ENCODE measurements at places on chromosomes 5 and 9.

DNA sequence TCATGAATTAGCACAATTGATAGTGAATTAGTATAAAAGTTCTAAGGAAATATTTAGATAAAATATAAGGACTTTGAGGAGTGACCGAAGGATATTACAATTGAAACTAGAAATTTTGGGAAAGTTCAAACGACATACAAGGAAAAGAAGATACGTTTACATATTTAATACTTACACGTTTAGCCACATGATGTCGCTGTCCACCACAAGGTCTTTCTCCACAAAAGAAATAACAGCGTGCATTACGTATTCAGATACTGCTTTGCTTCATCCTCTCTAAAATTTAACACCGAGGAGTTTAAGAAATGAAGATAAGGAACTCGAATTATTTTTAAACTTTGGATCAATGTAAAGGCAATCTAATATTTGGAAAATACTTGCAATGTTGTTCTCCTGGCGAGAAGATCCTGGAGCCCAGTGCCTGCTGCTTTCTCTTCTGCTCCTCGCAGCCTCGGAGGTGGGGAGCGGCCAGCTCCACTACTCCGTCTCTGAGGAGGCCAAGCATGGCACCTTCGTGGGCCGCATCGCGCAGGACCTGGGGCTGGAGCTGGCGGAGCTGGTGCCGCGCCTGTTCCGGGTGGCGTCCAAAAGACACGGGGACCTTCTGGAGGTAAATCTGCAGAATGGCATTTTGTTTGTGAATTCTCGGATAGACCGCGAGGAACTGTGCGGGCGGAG is at the start of gene PCDHA3:
TSS of gene PCDHA3 (plus strand) at position 242 of the 678 bp plus-strand sequence.
- DNase-seq: no peak

DNA sequence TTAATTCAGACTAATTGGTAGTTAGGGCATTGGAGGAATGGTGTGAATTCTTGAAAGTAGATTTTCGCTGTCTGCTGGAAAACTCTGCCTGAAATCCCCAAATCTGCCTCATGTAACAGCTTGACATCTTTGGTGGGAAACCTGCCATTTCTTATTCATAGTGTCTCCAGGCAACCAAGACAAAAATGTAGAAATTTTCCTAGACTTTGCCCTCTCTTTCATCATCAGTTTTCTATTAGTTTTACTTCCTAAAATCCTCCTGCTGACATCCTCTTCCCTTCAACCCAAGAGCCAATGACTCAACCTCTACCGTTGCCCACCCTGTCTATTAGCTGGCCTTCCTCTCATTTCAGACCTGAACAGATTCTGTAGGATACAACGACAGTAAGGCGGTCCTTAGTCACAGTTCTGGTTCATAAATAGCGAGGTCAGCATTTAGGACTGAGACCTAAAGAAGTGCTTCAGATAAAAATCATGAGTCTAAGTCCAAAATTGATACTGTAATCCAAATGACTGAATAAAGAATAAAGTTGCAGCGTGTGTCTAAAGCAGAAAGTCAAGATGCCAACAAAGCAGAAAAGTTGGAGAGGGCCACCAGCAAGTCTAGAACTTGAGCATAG is 133.9 kb downstream of the MUSK start:
- DNase-seq: no peak

GRCh38 chr9:129583308-129584038 is 37.4 kb downstream of the C9orf50 start:
- no peak for DNase-seq

DNA sequence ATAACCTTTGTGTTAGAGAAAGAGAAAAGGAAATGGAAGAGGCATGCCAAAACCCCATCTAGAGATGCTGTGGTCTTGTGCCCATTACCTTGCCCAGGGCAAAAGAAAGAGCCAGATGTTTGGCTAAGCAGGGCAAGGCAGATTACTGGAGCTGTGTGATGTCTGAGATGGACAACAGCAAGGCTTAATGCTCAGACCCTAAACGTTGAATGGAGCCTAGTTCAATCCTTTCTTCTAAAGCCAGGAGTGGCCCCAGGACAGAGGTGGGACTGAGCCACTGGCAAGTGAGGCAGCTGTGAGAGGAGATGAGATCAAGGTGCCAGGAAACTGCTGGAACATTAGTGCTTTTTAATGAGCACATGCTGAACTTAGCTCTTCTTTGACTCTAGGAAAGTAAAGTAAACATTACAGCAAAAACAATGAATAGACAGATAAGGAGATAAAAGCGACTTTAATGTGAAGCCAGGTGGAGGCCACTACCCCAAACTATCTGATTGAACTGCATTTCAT is 143.0 kb upstream of the EGFLAM start:
- DNase-seq: no peak

GRCh38 chr5:172943283-172943841 is 15.9 kb upstream of the RPL26L1 start:
- DNase-seq: peak; percentile 68

DNA sequence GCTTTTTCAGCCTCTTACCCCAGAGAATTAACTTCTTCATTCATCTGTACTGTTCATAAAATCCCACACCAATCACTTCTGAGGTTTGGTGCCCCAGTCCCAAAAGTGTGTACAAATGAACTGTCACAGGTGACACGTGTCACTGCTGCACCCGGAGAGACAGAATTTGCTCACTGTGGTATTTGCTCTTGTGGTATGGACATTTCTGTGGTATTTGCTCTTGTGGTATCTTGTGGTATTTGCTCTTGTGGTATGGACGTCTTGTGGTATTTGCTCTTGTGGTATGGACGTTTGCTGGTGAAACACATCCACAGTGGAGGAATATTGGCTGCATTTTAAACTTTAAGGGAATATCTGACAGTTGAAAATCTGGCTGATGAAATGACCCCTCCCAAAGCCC is 214.9 kb upstream of the DAP start:
- DNase-seq: no peak

DNA sequence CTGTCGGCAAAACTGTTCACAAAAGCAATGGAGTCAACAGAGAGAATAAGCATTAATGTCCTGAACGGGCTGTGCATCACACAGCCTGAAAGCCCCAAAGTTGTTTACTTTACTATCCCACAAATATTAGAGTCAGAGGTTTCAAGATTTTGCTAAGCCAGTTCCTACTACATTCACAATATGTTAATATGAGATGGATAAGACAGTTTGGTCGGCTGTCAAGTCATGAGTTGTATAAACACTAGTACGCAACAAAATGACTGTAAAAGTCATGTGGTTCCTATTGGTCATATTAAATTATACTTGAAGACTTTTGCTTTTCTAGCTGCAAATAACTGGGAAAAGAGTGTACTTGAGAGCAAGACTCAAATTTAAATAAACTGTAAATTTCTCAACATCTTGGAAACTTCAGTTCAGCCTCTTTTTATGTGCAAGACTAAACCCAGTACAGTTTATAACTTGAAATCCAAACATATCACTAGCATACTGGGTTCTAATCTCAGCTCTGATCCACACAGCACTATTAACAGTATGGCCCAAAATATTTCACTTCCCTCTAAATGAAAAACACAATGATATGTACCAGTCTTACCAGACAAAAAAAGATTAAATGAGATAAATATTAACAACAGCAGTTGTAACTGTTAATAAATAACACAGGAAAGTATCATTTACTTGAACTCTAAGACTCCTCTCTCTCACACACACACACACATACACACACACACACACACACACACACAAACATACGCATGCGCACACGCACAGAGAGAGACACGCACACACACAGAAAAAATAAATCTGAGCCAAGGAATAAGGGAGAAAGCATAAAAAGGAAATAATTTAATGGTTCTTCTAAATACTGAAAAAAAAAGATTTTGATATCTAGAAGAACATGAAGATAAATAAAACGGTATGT is 33.1 kb downstream of the FANCC start:
- no peak for DNase-seq

DNA sequence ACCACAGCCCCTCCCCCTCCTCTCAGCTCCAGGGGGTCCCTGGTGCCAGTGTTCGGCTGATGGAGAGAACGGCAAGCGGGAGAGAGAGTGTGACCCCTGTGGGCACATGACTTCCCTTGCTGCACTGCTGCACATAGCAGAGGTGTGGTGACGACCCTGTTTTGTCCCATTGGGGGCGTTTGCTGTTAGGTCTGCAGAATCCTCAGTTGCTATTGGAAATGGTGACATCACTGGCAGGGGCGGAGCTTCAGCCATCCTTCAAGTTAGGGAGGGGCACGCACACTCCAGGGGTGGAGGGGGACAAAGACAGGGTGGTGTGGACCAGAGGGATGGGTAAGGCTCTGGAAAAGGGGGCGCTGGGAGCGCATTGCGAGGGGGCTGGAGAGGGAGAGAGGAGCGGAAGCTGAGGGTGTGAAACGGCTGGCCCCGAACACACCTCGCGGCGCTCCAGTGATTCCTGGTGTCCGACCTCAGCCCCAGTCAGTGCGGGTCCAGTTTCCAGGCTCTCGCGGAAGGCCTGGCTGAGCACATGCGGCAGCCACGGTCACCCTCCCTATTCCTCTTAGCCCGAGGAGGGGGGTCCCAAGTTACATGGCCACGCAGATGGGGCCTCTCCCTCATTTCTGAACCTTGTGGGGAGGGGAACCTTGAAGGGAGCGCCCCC is 764 bp upstream of the GRIN1 start:
- peak; percentile 20 for DNase-seq

DNA sequence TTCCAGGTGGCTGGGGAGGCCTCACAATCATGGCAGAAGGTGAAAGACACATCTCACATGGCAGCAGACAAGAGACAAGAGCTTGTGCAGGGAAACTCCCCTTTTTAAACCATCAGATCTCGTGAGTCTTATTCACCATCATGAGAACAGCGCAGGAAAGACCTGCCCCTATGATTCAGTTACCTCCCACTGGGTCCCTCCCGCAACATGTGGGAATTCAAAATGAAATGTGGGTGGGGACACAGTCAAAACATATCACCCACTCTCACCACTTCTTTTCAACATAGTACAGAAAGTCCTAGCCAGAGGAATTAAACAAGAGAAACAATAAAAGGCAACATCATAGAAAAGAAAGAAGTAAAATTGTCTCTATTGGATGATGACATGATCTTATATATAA is 223.4 kb upstream of the SLC24A2 start:
- no peak for DNase-seq

- no peak for DNase-seq
These were observed 421.9 kb upstream of the KCNN2 start for GRCh38 chr5:113939988-113940387.

GRCh38 chr9:126752881-126753670 is 51.8 kb upstream of the ZBTB43 start:
- DNase-seq: no peak
